ENCODE measurements at places on chromosomes 13 and 19. TPM values are rescaled to one million over a fixed set of nuclear protein-coding genes. Genes with fewer than 3 reads are reported as not detected.

Gene SLITRK5
- 0.48 TPM for total RNA-seq

DNA sequence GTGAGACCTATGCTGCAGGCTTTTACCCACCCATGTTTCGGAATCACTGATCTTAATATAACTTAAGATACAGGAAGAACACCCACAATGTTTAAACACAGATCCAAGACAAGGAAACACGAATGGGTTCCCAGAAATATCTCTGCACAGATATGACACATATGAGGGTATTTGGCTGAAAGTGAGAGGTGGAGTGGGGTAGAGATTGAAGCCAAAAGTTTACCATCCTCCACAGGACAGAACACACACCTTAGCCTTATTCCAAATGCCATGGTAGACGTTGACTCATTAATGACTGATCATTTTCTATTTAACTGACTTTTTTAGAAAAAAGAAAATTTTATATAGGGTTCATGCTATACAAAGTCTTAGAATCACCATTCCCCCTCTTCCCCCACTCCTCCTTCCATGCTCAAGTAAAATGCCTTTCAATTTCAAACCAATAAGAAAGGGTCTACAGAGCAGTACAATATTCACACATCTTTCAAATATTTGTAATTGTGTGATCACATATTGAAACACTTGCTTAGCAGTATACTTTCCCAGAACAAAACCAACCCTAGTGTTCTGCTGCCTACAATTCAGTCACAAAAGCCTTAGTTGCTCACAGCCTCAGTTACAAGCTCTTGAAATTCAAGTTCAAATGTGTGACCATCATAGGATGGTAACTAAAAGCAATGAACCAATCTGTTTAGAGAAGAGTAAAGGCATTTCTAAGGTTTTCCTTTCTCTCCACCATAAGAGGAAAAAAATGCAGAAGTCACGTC, 11.8 kb upstream of the DOCK9 start:
- H3K27me3 ChIP-seq = no peaks in the 10 kb centered on the region
- no peak overlapping the region for H3K27ac ChIP-seq
- no peak overlapping the region for H3K4me3 ChIP-seq
- no peak for DNase-seq

Gene C19orf38
- 1.5 TPM for total RNA-seq

DNA sequence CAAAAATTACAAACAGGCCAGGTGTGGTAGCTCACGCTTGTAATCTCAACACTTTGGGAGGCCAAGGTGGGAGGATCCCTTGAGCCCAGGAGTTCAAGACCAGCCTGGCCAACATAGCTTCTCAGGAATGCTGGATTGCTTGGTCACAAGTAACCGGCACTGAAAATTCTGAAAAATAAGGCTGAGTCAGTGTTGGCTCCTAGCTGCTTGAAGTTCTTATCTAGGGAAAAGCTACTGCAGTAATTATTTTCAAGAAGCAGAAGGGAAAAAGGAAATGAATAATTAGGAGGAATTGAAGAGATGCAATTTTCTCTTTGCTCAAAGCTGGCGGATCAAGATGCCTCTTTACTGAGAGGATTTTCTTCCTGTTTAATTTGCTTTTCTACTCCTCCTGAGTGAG, 75.0 kb upstream of the GTF3A start:
- H3K4me3 ChIP-seq = no peak overlapping the region
- H3K27me3 ChIP-seq = no peaks in the 10 kb centered on the region
- H3K4me1 ChIP-seq = no peaks in the 10 kb centered on the region
- no peak for DNase-seq
- no peaks in the 10 kb centered on the region for H3K36me3 ChIP-seq

Gene TSSK6
- 1.7 TPM for total RNA-seq

GRCh38 chr19:13781547-13781946, 7.3 kb downstream of the C19orf53 start:
- DNase-seq = peak; percentile 71
- no peaks in the 10 kb centered on the region for H3K36me3 ChIP-seq
- no peaks in the 10 kb centered on the region for H3K4me1 ChIP-seq
- no peaks in the 10 kb centered on the region for H3K27me3 ChIP-seq
- no peak overlapping the region for H3K4me3 ChIP-seq

- no peak overlapping the region for H3K4me3 ChIP-seq
- no peaks in the 10 kb centered on the region for H3K36me3 ChIP-seq
- no peak for DNase-seq
- no peaks in the 10 kb centered on the region for H3K27me3 ChIP-seq
- H3K4me1 ChIP-seq = no peaks in the 10 kb centered on the region
Measured at GRCh38 chr19:12769689-12770088, 5.7 kb downstream of the HOOK2 start.

Gene CYP2S1
- 6.9 TPM for total RNA-seq

DNA sequence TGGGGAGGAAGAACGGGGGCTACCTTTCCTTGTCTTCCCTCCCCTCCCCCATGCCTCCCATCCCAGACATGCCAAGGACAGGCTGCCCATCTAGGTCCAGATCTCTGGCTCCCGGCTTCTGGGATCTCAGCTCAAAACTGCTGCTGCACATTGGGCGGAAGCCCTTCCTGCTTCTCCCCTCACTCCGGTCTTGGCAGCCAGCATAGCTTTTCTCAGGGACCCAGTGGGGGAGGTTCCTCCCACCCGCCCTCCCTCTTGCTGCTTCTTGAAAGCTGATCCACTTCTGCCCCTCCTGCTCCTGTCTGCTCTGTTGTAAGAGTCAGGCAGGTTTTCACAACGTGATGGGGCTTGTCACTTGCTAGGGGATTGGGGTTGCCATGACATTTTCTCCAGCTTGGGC, 21.7 kb upstream of the RNF17 start:
- H3K4me3 ChIP-seq = no peak overlapping the region
- H3K36me3 ChIP-seq = no peaks in the 10 kb centered on the region
- H3K27me3 ChIP-seq = no peaks in the 10 kb centered on the region
- H3K27ac ChIP-seq = no peak overlapping the region
- no peaks in the 10 kb centered on the region for H3K4me1 ChIP-seq
- DNase-seq = no peak

Gene TRAPPC5
- 71.5 TPM for total RNA-seq

DNA sequence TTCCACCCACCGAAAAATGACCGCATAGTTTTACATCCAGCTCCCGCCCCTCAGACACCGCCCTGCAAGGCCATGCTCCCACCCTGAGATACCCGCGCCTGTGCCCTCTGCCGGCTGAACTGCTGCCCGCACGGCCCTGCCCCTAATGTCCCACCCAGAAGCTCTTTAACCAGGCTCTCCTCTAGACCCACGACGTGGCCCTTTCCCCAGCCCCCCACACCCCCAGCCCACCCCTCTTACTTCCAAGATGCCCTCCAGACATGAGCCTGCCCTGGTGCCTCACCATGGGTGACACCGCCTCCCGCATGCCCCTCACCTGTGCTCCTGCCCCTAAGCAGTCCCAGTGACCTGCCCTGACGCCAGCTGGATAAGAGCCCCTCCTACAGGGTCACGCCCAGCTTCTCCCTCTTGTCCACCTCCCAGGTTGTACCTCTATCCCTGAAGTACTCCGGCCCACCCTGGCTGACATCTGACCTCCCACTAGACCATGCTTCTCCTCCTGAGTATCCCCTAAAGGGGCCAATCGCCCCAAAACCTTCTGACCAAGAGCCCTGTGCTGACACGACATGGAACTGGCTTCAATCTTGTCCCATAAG, 51.2 kb downstream of the COLGALT1 start:
- peak overlapping the region; percentile 60 for H3K27ac ChIP-seq
- H3K4me3 ChIP-seq = peak overlapping the region; percentile 1

- H3K4me1 ChIP-seq = peaks cover 14% of the 10 kb centered on the region
- H3K36me3 ChIP-seq = no peaks in the 10 kb centered on the region
- H3K27me3 ChIP-seq = no peaks in the 10 kb centered on the region
- no peak for DNase-seq
- peak overlapping the region; percentile 95 for H3K27ac ChIP-seq
Measured at GRCh38 chr19:2041433-2041682, 9.7 kb downstream of the MKNK2 start.

Gene CASP14
- not detected for total RNA-seq

DNA sequence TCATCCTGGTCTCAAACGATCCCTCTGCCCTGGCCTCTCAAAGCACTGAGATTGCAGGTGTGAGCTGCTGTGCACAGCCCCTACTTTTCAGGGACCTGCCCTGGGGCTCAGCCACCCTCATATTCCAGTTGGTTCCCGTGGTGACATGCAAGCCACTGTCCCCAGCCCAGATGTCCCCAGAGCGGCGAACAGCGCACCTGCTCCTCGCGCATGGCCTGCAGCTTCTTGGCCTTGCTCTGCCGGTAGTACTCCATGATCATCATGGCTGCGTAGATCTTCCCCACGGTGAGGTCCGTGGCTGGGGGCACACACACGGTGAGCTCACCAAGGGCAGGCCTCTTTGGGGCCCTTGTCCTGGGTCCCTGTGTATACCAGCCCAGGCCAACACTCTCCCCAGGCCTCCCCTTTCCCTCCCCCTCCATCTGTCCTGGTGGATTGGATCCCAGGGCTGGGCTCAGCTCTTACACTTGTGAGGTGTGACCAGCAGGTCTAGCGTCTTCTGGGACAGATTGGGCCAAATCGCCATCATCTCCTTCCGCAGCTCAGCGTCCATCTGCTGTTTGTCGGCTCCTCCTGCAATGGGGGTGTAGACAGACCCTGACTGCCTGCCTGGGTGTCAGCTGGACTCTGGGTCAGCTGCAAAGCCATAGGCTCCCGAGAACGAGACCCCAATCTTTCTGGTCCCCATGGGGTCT, 64.0 kb downstream of the IER2 start:
- H3K4me3 ChIP-seq = no peak overlapping the region
- H3K4me1 ChIP-seq = no peaks in the 10 kb centered on the region
- H3K27ac ChIP-seq = no peak overlapping the region

- no peak overlapping the region for H3K27ac ChIP-seq
- no peak overlapping the region for H3K4me3 ChIP-seq
- no peak for DNase-seq
- H3K4me1 ChIP-seq = peaks cover 13% of the 10 kb centered on the region
- H3K36me3 ChIP-seq = no peaks in the 10 kb centered on the region
Measured at GRCh38 chr19:16359074-16359473, 34.4 kb downstream of the KLF2 start.
